Sigmoid colon (tissue), 7 donors: ENCODE measurements at places on chromosomes 16 and 17. TPM values are rescaled to one million over a fixed set of nuclear protein-coding genes. Genes with fewer than 3 reads are reported as not detected.

The TMEM220 gene
- 15.2 TPM for total RNA-seq

The ATP2A3 gene
- total RNA-seq, result 4.4 TPM

The SOX9 gene
- 0.49 TPM for total RNA-seq

The ATXN7L3 gene
- total RNA-seq, result 36.6 TPM

- no peak for DNase-seq
These were observed 66.0 kb downstream of the SMPD3 start for GRCh38 chr16:68382296-68382718.

- peak; percentile 83 for DNase-seq
These were observed 1.6 kb downstream of the HOXB2 start for GRCh38 chr17:48543107-48543853.

DNA sequence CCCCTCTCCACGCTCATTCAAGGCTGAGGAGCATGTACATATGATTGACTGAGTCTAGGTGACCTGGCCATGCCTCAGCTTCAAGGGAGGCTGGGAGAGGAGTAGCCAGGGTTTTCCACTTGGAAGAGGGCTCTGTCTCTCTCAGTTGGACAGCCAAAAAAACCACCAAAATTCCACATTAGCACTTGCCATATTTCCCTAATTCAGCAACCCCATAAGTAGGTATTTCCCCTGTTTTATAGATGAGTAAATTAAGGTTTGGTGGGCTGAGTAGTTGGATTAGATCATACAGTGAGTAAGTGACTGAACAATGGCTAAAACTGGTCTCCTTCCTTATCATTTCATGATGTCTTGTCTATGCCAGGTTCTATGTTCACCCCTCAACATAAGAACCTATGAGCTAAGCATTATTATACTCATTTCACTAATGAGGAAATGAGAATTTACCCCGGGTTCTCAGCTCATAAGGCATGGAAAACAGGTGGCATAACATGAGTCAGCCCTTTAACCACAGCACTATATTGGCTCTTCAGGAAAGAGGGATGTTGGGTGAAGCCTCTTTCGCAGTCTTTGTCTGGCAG is 68.0 kb upstream of the GAS7 start:
- no peak for DNase-seq

- DNase-seq, result no peak
These were observed 24.7 kb upstream of the KIFC3 start for GRCh38 chr16:57826706-57827625.

DNA sequence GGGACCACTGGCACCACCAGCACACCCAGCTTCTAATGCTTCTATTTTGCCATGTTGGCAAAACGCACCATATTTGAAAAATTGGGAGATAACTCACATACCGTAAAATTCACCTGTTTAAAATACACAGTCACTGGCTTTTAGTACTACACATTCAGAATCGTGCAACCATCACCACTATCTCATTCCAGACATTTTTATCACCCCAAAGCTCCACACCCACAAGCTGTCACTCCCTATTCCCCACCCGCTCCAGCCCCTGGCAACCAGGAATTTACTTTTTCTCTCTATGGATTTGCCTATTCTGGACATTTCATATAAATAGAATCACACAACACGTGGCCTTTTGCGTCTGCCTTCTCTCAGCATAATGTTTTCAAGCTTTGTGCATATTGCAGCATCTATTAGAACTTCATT is 25.0 kb downstream of the PPL start:
- DNase-seq, result no peak

- no peak for DNase-seq
These were observed 98.9 kb upstream of the DYNLRB2 start for GRCh38 chr16:80441935-80442334.

GRCh38 chr16:47581114-47581513 is 120.0 kb downstream of the PHKB start:
- DNase-seq, result no peak

- no peak for DNase-seq
These were observed 3.1 kb downstream of the ITPRIPL2 start for GRCh38 chr16:19116711-19117449.

DNA sequence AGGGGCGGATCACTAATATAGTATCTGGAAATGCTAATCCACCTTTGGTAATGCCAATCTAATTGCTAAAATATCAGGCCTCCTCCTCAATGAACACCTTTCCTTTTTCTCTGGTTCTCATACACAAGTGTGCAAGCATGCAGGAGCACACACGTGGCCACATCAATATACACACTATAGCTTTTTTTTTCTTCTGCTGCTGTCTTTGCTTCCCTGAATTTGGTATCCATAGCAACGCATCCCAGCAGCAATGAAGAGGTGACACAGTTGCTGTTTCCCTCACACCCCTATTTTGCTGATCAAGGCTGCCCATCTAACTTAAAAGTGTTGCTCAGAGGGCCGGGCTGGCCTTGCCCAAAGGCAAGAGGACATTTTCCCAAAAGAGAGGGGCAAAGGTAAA is 15.4 kb downstream of the NOG start:
- no peak for DNase-seq

- DNase-seq, result peak; percentile 70
These were observed 88.7 kb downstream of the HS3ST3A1 start for GRCh38 chr17:13513039-13513405.

DNA sequence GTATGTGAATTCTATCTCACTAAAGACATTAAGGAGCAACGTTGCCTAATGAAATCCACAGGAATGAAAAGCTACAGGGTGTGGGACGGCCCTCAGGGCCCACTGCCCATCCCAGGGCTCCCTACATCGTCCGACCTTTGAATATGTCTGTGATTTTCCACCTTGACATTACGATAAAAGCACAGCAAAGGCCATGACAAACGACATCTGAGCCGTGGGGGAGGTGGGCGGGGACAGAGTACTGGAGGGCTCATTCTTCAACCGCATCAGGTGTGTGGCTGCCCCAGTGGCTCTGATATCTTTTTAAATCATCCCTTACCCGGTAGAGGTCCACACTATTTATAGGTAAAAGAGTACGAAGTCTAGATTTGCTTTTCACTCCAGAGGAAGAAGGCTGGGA is 35.1 kb downstream of the LMF1 start:
- no peak for DNase-seq

DNA sequence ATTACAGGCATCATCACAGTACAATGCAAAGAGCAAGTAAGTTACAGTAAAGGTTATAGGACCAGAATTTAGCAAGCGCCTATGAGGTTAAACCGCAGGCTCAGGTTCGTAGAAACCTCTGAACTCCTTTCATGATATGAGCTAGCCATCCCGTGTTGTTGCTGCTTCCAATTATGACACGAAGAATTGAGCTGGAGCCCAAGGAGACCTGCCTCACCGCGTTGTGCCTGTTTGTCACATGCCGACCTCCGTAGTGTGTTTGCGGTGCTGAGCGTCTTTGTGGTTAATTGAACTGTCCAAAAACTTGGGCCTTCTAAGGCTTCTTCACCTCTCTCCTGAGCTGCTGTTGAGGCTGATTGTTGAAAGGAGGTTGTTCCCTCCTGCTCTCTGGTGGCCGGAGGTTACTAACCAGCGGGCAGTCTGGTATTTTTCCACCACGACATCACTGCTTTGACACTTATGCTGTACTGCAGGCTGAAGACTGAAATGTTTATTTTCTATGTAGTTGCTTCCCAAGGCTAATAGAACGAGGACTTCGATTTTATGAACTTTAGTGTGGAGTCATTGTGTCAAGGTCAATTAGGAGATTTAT is 67.5 kb downstream of the SEC14L1 start:
- no peak for DNase-seq
